ENCODE measurements at places on chromosomes 12 and 14.

DNA sequence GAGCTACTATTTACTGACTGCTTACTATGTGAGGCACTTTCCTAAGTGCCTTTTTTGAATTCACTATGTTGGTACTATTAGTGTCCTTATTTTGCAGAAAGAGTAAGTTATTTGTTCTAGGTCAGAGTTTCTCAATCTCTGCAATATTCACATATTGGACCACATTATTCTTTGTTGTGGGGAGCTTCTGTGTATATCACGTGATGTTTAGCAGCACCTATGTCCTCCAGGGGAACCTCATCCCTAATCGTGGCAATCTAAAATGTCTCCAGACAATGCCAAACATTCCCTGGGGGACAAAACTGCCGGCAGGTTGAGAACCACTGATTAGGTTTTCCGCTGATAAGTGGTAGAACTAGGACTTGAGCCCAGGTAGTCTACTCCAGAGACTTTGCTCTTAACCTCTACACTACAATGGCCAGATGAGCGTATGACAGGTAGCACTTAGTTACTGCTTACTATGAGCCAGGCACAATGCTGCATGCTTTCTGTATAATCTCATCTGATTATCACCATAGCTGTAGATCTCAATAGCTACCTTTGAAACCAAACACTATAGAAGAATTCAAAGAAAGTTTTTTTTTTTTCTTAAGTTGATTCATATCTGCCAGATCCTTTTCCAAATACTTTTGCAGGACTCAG is 38.9 kb downstream of the NELL2 start:
- DNase-seq, result no peak

DNA sequence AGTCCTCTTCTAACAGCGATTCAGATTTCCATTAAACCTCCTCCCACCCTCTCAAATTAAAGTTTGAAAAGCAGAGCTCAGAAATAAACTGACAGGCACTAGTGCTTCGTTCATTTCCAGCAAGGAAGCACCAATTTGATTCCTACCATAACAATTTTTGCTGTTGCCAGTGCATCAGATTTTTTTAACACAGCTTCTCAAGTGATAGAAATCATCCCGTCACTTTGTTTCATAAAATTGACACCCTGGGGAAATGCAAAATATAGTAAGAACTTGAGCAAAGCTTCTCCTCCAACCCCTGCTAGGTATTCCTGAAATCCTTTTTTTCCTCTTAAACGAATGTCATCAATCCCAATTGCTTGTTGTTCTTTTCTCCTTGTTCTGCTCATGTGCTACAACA is 332.1 kb downstream of the FOXG1 start:
- DNase-seq, result no peak

DNA sequence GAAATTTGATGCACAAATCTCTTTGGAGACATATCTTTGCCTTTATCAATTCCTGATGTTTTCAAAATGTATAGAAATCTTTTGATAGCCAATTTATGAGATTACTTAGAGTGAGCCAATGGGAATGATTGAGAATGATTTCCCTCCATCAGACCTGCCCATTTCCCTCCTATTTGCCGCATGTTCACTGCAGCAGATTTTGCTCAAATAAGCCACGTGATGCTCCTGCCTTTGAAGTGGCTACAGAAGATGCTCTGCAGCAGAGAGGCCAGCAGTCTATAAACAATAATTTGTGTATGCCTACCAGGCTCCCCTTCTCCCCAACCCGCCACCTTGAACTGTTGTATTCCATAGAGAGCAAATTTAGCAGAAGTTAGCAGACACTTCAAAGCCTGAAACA is 21.9 kb downstream of the WIF1 start:
- no peak for DNase-seq

DNA sequence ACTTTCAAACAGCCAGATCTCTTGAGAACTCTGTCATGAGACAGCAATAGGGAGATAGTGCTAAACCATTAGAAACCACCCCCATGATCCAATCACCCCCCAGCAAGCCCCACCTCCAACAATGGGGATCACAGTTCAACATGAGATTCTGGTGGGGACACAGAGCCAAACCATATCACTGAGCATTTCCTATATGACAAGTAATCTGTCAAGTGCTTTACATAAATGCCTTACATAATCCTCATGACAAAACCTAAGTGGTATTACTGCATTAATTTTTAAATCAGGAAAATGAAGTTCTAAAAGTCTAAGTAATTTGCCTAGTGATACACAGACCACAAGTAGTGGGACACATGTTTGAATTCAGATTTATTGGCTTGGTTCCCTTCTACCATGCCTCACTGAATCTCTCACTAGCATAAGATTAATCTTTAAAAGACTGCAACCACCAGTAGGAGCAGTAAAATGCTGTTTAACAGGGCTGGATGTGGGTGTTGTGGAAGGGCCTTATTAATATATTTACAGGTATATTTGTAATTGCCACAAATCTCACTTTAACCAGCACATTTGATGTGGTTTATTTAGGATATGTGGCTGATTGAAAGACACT is 323.1 kb upstream of the FBXO33 start:
- DNase-seq, result no peak

GRCh38 chr12:2064071-2064507 is 11.3 kb downstream of the CACNA1C start:
- DNase-seq, result no peak

- DNase-seq, result no peak
Measured at GRCh38 chr12:121711361-121712189, 977 bp upstream of the TMEM120B start.

DNA sequence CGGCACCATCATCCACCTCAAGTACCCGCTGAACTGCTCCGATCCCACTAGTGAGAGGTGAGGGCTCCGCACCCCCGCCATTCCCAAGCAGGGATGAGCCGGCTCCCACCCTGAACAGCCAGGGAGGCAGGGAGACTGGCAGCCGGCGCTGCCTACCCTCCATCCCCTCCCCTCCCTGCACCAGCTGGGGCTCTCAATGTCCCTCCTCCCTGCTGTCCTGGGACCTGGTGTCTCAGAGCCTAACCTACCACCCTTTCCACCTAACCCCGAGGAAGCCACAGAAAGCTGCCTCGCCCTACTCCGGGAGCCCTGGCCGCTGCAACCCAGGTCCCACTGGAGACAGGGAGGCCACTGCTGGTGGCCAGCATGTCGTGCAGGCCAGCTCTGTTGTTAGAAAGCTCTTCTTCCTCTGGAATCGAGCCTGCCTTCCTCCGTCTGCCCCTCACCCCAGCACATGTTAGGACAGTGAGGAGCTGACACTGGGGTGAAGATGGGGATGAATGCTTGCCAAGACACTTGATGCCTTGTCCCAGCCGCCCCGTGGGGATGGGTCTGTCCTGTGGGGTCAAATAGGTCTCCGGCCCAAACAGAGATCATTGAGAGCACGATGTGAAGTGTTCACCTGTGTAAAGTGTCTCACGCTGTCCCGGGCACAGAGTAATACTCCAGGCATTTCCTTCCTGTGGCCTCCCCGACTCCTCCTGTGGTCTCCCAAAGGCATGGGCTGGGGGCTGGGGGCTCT is 1.1 kb downstream of the PTPN6 start:
- no peak for DNase-seq

All from stimulated activated effector memory CD8-positive, alpha-beta T cell treated with anti-CD3 and anti-CD28 coated beads, Interleukin-12 subunit alpha, Interleukin-12 subunit beta, amount 100 ng/mL, for 72 hours (primary cell).